ENCODE measurements at places on chromosomes 11 and 22.

DNA sequence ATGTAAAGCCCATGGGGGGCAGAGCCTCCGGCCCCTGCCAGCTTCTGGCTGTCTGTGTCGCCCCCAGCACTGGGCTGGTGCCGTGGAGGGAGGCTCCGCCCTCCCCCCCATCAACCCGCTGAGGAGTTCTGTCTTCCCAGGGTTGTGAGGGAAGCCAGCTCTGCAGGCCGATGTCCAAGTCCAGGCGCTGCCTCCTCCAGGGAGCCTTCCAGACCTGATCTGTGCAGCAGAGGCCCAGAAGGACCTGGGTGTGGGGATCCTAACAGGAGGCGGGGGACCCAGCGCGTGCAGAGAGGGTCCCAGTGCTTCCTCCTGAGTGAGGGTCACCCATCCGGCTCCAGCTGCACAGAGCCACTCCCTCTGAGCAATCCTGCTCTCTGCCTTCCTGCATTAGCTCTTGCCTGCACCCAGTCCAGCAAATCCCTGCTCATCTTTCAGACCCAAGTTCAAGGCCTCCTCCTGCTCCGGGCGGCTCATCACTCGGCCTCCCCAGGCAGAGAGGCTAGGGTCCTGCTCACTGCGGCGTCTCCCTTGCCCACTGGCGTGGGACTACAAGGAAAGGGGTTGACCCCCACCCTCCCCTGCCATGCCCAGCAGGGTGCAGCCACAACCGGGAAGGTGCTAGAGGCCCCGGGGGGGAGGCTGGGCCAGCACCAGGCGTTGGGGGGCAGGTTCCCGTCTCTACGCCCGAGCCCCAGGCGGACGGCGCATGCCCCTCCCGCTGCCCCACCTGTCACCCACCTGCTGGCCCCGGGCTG lies 16.4 kb downstream of the PRR33 start:
- no peak for DNase-seq

GRCh38 chr22:50599816-50600455 lies 657 bp upstream of the MAPK8IP2 start:
- DNase-seq: no peak

DNA sequence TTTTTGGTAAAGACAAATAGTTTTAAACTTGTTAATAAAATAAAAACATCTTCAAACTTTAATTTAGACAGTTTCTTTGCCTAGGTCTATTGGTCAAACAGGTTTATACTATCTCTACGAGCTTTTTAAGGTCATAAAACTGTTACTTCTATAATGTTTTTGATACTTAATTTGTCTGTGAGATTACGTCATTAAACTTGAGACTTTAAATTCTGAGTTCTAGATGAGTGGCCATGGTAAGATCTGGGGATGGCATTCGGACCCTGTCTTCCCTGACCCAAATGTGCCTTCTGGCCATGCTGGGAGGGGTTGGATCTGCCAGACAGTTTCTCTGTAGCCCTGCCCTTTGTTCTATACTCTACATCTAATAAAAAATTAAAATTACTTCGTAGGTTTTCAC lies 497.8 kb downstream of the TMEM135 start:
- DNase-seq: no peak

- DNase-seq: no peak
Measured at GRCh38 chr11:80362563-80363340, 921.9 kb upstream of the TENM4 start.

DNA sequence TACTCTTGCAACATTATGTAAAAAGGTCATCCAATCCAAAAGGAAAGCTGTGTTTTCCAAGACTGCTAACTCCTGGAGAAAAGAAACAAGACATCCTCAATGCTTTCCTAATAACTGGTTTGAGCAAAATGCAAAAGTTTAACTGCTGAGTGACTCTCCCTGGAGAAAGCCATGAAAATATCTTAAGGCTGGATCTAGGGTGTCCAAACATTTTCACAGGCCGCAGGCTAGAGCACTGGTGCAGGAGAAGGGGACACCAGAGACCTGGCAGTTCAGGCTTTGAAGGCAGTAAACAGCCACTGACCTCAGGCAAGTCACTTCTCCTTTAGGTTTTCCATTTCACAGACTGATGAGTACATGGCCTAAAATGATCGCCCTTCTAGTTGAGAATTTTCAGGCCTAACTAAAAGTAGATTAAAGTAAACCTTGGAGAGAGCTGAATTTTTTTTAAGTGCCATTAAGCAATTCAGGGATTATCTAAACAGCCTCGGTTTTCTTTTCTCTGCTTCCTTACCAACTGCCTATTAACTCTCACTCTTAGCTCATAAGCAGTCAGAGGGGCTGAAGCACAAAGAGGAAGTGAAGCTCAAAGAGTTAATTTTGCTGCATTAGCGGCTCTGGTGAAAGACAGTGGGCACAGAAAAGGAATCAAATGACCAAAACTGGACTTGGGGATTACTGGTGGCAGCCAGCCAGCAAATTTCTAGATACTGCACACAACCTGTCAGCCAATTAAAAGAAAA lies 2.3 kb downstream of the CHKA start:
- no peak for DNase-seq

GRCh38 chr11:13065200-13065787 lies 56.2 kb downstream of the RASSF10 start:
- DNase-seq: no peak

- no peak for DNase-seq
Measured at GRCh38 chr11:35927682-35928081, 16.2 kb upstream of the LDLRAD3 start.

GRCh38 chr11:134661660-134662059 lies 249.6 kb upstream of the B3GAT1 start:
- DNase-seq: no peak

DNA sequence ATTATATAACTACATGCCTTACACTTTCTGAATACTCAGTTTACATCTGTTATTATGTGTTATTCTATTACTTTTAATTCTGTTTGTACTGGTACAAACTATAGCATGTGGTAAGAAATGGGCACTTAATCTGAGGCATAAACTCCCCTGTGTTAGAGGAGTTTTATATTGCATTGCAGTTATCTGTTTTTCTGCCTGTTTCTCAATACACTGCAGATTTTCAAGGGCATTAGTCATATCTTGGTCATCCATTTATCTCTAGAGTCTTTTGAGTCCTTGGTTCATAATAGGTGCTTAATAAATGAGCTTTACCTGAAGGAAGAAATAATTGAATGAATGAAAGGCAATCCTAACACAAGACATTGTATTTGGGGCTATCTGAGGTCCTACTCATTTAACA lies 182.9 kb upstream of the CTSC start:
- DNase-seq: no peak

Data from AG04450 (cell line).